ENCODE measurements at places on chromosomes 1 and 21.

DNA sequence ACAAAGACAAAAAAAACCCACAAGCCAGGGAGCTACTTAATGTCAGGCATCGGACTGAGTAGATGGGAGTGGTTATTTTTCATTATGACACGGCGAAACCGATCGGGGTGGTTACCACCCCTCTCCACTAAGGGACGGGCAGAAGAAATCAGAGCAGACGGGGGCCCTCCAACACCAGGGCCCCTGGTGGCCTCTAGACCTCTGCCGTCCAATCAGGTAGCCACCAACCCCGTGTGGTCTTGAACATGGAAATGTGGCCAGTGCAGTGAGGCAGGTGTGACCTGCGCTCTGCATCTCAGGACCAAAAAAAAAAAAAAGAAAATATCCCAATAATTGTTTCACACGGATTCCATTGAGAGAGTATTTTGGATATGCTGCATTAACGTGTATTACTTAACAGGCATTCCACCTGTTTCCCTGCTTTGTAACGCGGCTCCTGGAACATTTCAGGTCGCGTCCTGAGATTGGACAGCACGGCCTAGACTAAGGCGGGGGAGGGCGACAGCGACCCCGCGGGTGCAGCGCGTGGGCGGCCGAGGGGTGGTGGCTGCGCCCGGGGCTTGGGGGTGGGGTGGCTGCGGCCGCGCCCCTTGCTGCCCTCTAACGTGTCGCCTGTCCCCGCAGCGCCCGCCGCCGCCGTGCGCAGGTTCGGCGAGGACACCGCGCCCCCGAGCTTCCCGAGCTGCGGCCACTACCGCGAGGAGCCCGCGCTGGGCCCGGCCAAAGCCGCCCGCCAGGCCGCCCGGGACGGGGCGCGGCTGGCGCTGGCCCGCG lies 48.3 kb downstream of the SIM2 start:
- no peak for DNase-seq

GRCh38 chr1:63630238-63630637 lies 37.0 kb downstream of the PGM1 start:
- no peak for DNase-seq

DNA sequence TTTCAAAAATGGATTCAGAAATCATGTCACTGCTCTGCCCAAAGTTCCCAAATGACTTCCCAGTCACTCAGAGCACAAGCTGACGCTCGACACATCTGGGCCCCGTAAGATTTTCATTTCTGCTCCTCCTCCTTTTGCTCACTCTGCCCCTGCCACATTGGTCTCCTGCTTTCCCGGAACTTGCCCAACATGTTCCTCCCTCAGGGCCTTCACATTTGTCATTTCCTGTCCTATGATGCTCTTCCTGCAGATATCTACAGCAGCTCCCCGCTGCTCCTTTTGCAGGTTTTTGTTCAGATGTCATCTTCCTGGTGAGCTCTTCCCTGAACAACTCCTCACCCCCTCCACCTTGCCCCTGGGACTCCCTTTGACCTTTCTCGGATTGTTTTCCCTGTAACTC lies 58.5 kb upstream of the IVNS1ABP start:
- no peak for DNase-seq

GRCh38 chr21:27321791-27322190 lies 354.9 kb upstream of the ADAMTS5 start:
- DNase-seq, result no peak

DNA sequence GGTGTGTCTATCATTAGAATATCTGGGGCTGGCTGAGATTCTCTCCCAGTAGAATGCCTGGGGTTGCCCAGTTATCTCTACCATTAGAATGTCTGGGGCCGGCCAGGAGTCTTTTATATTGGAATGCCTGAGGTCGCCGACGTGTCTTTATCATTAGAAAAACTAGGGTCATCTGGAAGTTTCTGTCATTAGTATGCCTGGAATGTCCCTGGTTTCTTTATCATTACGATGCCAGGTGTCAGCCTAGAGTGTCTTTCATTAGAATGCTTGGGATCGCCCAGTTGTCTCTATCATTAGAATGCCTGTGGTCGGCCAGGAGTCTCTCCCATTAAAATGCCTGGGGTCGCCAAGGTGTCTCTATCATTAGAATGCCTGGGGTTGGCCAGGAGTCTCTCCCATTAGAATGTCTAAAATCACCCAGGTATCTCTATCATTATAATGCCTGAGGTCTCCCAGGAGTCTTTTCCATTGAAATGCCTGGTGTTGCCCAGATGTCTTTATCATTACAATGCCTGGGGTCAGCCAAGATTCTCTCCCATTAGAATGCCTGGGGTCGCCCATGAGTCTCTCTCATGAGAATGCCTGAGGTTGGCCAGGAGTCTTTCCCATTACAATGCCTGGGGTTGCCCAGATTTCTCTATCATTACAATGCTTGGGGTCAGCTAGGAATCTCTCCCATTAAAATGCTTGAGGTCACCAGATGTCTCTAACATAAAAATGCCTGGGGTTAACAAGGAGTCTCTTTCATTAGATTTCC lies 53.2 kb downstream of the RNF187 start:
- DNase-seq, result no peak

Measured in NCI-H69 (cell line).